AML-193 (cell line): ENCODE measurements at places on chromosomes 1 and 21.
A peak's percentile ranks its signal among the peaks of the same experiment; 100 is the strongest.

GRCh38 chr21:36839123-36839522, 127.3 kb downstream of the HLCS start:
- no peak for DNase-seq

DNA sequence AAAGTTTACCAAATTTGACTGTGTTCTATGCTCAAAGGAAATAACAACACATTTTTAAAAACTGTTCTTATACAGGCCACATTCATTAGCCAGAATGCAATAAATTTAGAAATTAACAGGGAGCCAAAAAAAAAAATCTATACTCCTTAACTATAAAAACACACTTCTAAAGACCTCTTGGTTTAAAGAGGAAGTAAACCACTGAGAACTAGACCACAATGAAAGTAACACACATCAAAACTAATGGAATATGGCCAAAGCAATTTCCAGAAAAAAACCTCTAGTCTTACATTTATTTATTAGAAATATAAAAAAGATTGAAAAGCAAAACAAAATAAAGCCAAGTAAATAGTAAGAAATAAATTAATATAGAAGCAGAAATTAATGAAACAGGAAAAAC, 48.9 kb upstream of the GADD45A start:
- no peak for DNase-seq

DNA sequence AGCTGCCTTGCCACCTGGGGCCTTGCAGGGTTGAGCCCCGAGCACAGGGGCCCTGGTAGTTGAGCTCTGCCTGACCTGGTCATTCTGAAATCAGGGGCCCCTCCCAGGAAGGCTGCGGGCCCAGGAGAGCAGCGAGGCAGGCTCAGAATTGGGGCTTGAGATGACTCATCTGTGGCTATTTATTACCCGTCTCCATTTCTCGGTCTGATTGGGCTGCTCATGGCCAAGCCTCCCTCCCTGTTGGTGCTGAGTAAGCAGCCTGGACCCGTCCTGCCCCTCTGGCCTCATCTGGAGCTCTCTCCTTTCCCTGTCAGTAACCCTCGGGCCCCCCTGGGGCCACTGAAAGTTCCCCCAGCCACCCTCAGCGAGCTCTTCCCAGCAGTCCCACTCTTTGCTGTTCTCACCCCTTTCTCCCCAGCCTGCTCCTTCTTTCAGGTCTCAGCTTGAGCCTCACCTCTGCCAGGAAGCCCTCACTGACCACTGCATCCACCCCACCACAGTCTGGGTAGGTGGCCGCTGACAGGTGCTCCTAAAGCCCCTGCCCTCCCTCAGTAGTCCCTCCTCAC, 11.0 kb upstream of the TNFRSF8 start:
- DNase-seq: peak; percentile 33

- no peak for DNase-seq
These were observed 151.7 kb downstream of the PLA2G4A start for GRCh38 chr1:186980400-186980799.

- DNase-seq: no peak
These were observed 13.7 kb upstream of the SRP9 start for GRCh38 chr1:225763716-225764548.

DNA sequence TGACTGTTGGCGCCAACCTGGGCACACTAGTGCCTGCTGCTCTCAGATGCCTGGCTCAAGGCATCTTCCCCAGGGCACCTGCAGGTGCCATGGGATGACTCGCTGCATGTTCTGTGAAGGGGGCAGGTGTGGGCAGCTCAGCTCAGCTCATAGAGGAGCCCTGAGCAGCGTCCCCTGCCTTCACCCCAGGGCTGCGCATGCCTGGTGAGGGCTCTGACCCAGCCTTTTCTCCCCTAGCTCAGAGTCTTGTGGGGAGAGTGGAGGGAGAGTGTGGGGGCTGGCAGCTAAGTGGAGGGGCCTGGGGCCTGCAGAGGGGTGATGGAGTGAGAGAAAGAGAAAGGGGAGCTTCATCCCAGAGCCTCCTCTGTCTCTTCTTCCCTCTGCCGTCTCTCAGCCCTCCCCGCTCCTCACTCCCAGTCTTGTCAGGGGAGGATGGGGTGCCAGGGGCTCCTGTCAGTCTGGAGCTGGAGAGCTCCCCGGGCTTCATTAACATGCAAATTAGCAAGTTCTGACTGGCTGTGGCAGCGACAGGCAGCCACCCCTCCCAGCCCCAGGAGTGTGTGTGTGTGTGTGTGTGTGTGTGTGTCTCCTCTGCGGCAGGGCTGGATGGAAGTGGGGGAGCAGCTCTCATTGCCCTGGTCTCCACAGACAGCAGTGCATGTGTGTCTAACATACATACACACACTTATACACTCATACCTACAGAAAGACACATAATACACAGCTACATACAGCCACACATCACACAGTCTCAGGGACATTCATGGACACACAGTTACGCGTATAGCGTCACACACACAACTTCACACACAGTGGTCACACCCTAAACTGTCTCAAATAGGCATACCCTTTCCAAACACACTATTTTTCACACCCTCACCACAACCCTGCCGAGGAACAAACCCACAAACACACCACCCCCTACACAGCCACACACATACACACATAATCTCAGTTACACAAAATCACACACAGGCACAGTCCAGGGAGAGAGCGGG, 34.0 kb downstream of the FOXO6 start:
- DNase-seq: no peak
